Hair follicle dermal papilla cell (primary cell): ENCODE measurements at places on chromosomes 13 and 19. TPM values are rescaled to one million over a fixed set of nuclear protein-coding genes. Genes with fewer than 3 reads are reported as not detected.

ZNF665 gene
- total RNA-seq, result 5.2 and 7.5 TPM in 2 replicates

CPB2 gene
- not detected in 2 replicates for total RNA-seq

PPP1R37 gene
- total RNA-seq, result 42.5 and 51.3 TPM in 2 replicates

MEIS3 gene
- total RNA-seq, result 36.7 and 51.6 TPM in 2 replicates

CGB8 gene
- not detected in 2 replicates for total RNA-seq

CFD gene
- 33.5 and 41.1 TPM in 2 replicates for total RNA-seq

ZNF490 gene
- total RNA-seq, result 5.8 and 6.5 TPM in 2 replicates

CD177 gene
- total RNA-seq, result under 0.01 TPM in 1 of 2 replicates, not detected in the other

POLR1D gene
- 71.4 and 89.4 TPM in 2 replicates for total RNA-seq

FFAR2 gene
- not detected in 2 replicates for total RNA-seq

LYL1 gene
- total RNA-seq, result 0.36 and 0.81 TPM in 2 replicates

ZNF625 gene
- total RNA-seq, result 9.2 and 9.4 TPM in 2 replicates

ZNF93 gene
- total RNA-seq, result 10.2 and 17.2 TPM in 2 replicates

ZNF112 gene
- total RNA-seq, result 7.9 and 9.1 TPM in 2 replicates

CEACAM8 gene
- not detected in 2 replicates for total RNA-seq

GSX1 gene
- total RNA-seq, result not detected in 2 replicates

TTC9B gene
- not detected in 2 replicates for total RNA-seq

FFAR1 gene
- total RNA-seq, result not detected in 2 replicates

NCLN gene
- total RNA-seq, result 37.3 TPM in 2 replicates

SLITRK5 gene
- under 0.01 TPM in 2 replicates for total RNA-seq

ERFL gene
- not detected in 2 replicates for total RNA-seq

PSG11 gene
- 0.97 TPM in 1 of 2 replicates, not detected in the other for total RNA-seq

PGLYRP2 gene
- total RNA-seq, result not detected in 2 replicates

ZNF708 gene
- 5.5 and 7.6 TPM in 2 replicates for total RNA-seq

SIGLEC12 gene
- not detected in 2 replicates for total RNA-seq

CNN1 gene
- 8.4 and 13.2 TPM in 2 replicates for total RNA-seq

DOCK6 gene
- 15.9 and 19.3 TPM in 2 replicates for total RNA-seq

ELSPBP1 gene
- not detected in 2 replicates for total RNA-seq

ZNF556 gene
- 0.12 TPM in 1 of 2 replicates, not detected in the other for total RNA-seq

DLL3 gene
- total RNA-seq, result not detected in 2 replicates

CGB3 gene
- not detected in 2 replicates for total RNA-seq

SMIM44 gene
- total RNA-seq, result not detected in 2 replicates

LENG9 gene
- total RNA-seq, result 16.9 and 20.6 TPM in 2 replicates

GPR12 gene
- total RNA-seq, result not detected in 2 replicates

ZSCAN5B gene
- total RNA-seq, result 0.24 TPM in 1 of 2 replicates, not detected in the other

ZNF550 gene
- 7.3 and 9.4 TPM in 2 replicates for total RNA-seq

KASH5 gene
- not detected in 2 replicates for total RNA-seq

CEACAM7 gene
- total RNA-seq, result not detected in 2 replicates

PALM3 gene
- 0.32 TPM in 1 of 2 replicates, not detected in the other for total RNA-seq

NAPA gene
- total RNA-seq, result 81.9 and 117 TPM in 2 replicates

TBXA2R gene
- total RNA-seq, result 5.8 and 6.0 TPM in 2 replicates

DCT gene
- 0.16 TPM in 1 of 2 replicates, not detected in the other for total RNA-seq

SIGLEC9 gene
- total RNA-seq, result not detected in 2 replicates

FLT1 gene
- total RNA-seq, result 0.32 and 0.73 TPM in 2 replicates

ZNF700 gene
- total RNA-seq, result 7.5 and 7.9 TPM in 2 replicates

ZNF723 gene
- total RNA-seq, result not detected in 2 replicates

MCEMP1 gene
- not detected in 2 replicates for total RNA-seq

ZNF682 gene
- 1.8 and 2.8 TPM in 2 replicates for total RNA-seq

ZNF563 gene
- total RNA-seq, result 1.9 and 2.1 TPM in 2 replicates

ZNF98 gene
- total RNA-seq, result not detected in 2 replicates

CEBPA gene
- 0.97 and 1.6 TPM in 2 replicates for total RNA-seq

FXYD3 gene
- not detected in 2 replicates for total RNA-seq

PRODH2 gene
- not detected in 2 replicates for total RNA-seq

C1QTNF9B gene
- total RNA-seq, result not detected in 2 replicates

MIA gene
- total RNA-seq, result not detected in 2 replicates

ZNF350 gene
- total RNA-seq, result 14.1 and 14.5 TPM in 2 replicates
